ENCODE measurements at places on chromosomes 2 and 18.

DNA sequence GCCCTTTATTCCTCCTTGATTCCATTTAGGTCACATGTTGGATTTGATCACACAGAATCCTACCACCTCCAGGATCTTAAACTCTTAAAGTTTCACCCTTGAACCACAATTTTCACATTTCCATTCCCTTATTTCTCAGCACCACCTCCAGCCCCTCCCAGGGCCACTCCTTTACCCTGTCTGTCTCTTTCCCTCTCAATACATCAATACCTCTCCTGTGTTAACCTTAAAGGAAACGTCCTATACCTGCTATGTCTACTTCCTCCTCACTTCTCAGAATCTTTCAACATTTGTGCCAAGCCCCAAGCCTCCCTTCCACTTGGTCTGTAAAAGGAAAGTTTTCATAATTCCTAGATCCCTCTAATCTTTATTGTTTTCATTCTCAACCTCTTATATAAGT lies 158.8 kb downstream of the BAZ2B start:
- no peak for DNase-seq

- DNase-seq = no peak
Observed at GRCh38 chr18:59848002-59848401, 51.8 kb upstream of the PMAIP1 start.

GRCh38 chr2:167335541-167335992 lies 447.3 kb downstream of the XIRP2 start:
- DNase-seq = no peak

DNA sequence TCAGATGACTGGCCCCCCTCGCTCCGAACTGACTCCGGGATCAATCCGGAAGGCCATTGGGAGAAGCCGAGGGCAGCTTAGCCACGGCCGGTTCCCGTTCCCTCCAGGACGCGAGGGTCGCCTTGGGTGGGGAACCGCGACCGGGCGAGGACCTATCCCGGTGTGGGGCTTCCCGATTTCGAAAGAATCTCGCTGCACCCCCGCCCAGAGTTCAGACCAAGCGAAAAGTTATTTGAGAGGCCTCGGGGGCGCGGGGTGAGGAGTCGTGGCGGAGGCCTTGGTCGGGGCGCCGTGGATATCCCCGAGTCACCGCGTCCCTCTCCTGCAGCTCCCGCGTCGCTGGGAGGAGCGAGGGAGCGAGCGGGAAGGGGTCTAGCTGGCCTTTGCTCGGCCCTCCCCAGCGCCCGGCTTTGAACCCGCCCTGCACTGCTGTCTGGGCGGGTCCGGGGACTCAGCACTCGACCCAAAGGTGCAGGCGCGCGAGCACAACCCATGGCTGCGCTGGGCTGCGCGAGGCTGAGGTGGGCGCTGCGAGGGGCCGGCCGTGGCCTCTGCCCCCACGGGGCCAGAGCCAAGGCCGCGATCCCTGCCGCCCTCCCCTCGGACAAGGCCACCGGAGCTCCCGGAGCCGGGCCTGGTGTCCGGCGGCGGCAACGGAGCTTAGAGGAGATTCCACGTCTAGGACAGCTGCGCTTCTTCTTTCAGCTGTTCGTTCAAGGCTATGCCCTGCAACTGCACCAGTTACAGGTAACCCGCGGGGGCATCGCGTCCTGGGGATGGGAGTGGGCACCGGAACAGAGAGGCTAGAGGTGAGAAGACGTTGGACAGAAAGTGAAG lies at the start of gene CYP27A1:
Gene CYP27A1, plus strand, starts transcription at position 457 of the 837 bp plus-strand sequence. Its CDS starts 36 bp downstream, at position 493.
- DNase-seq = no peak

GRCh38 chr18:10100196-10100595 lies 186.4 kb downstream of the VAPA start:
- no peak for DNase-seq

- DNase-seq = no peak
Observed at GRCh38 chr2:118945881-118946280, 3.9 kb downstream of the MARCO start.

DNA sequence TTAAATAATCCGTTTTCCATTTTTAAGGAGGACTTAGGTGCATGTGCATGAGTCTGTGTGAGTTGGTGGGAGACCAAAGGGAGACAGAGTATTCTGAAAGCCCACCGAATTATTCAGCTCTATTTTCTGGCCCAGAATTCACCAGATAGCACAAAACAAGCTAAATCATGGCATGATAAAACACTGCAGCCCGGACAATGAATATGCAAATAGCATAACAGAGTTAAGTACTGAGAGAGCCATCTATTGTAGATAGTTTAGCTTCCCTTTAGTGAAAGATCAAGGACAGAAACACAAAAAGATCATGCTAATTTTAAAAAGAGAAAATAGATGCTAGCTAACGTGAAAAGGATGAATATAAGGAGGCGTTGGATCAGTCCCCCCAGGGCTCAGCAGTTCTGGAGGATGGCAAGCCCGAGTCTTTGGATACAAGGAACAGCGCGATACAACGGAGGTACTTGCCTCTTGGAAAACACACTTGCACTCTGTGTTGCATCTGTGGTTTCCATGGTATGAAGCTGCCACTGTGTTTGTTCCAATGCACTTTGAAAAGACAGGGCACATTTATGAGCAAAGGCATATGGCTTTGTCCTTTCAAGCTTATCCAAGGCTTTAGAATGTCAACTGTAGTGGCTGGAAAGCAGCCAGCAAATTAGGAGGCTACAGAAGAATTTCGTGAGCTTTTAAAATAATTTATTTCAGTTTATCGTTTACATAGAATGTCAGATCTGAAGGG lies 119.9 kb downstream of the LYPD1 start:
- DNase-seq = no peak

DNA sequence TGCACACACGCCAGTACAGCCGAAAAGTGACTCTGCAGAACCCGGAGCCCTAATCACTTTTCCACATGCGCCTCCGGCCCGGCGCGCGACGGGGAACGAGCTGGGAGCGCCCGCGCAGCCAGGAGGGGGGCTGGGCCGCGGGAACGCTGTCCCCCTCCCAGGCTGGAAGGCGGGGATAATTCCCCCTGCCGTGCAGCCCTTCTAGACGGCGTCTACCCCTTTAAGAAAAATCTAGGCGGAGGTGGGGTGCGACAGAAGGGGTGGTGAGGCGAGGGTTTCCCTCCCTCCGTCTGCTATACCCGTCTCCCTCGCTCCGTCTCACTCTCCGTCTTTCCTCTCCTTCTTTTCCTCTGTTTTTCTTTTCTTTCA lies 2.4 kb downstream of the CYP26B1 start:
- no peak for DNase-seq

GRCh38 chr18:11289248-11289647 lies 139.9 kb upstream of the PIEZO2 start:
- DNase-seq = no peak

DNA sequence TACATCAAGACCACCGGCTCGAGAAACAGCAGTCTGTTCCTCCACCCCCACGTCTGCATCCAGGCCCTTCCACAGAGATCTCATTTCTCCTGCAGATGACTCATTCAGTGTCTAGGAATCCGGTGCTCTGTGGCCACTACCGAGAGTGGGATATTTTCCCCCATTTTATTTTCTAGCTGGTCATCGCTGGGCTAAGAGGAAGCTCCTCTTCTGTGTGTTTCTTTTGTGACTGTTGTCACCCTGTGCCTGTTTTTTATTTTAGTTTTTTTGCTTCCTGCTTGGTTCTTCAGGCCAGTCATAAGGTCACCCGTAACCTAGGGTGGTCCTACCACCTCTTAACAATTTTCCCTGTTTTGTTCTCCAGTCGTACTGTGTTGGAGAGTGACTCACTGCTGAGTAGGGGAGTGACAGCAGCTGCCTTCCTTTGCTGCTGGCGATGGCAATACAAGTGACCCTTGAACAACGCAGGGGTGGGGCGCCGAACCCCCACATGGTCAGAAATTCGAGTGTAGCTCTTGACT lies 6.7 kb downstream of the RAMP1 start:
- DNase-seq = no peak

DNA sequence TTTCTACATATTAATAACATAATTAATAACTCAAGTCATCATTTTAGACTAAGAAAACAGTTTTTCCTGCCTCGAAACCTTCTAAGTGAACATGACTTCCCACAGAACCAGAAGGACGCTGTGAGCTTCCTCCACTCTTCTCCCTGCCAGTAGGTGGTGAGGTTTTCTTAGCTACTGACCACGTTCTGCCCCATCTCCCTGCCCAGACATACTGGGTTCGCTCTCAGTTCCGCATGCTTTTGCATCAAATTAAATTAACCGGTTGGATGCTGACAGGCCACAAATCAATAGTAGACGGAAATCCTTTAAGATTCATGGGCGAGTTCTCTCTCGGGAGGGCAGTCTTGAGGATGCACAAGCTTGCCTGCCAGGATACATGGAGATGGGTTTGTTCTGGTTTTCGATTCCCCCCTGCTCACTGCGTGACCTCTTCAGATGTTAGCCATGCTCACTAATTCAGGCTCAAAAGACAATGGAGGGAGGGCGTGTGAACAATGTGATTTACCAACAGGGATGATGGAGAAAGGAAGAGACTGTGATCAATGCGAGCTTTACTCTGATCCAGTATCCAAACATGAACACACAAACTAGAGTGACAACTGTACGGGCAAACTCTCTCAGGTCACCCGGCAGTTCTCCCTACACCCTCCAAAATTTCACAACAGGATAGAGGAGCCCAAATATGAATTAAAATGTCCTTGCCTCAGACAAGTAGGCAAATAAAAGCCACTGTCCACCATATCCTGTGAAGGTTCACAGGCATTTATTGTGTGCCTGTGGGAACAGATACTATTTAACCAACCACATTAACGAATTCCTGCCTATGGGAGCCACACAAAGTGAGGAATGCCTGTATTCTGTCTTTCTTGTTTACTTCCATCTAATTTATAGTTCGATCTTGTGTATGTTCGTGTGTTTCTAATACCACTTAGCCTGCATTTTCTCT lies 375.7 kb downstream of the EIPR1 start:
- DNase-seq = no peak

GRCh38 chr2:58434692-58435091 lies 193.6 kb upstream of the FANCL start:
- no peak for DNase-seq

GRCh38 chr2:10231551-10232085 lies 71.1 kb upstream of the HPCAL1 start:
- no peak for DNase-seq

GRCh38 chr18:69250305-69251151 lies 150.2 kb upstream of the DOK6 start:
- no peak for DNase-seq

GRCh38 chr18:23939896-23940295 lies 74.7 kb upstream of the TTC39C start:
- no peak for DNase-seq

DNA sequence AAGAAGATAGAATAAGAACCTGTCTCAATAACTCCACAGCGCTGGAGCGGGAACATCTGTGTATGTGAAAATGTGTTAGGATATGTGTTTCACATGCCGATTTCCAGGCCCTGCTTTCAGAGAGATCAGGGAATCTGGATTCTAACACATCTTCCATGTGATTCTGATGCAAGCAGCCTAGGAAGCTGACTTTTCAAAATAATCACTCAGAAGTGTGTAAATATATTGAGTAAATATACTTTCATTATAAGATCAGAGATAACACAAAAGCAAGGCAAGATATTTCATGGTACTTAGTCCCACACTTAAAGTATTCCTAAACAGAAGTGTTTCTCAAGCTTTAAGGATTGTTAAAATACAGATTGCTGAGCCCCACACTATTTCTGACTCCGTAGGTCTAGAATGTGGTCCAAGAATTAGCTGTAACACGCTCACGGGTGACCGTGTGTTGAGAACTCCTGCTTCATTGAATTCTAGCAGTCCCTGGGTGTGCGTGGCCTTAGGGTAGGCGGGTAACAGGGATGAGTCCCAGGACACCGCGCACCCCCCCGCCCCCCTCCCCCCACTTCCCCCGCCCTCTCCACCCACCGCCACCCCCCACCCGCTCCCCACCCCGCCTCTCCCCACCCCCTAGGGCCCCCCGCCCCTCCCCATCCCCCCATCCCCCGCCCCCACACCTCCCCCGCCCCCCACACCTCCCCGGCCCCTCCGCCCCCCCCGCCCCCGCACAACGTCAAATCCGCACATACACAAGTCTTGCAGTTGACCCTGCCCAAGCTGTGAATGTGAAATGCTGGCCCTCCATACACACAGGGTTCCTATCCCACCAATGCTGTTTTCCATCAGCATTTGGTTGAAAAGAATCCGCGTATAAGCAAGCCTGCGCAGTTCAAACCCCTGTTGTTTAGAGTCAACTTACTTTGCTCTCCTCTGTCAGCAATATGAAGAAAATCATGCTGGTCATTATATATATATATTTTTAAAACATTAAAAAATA lies 94.2 kb upstream of the SLC39A10 start:
- no peak for DNase-seq

GRCh38 chr2:189933911-189934399 lies 128.6 kb downstream of the MSTN start:
- no peak for DNase-seq

- DNase-seq = no peak
Observed at GRCh38 chr18:6718267-6718666, 11.2 kb upstream of the ARHGAP28 start.

- no peak for DNase-seq
Observed at GRCh38 chr2:27727257-27727656, 44.3 kb upstream of the MRPL33 start.

GRCh38 chr18:64678048-64678447 lies 529.2 kb upstream of the LINC00305 start:
- DNase-seq = no peak

DNA sequence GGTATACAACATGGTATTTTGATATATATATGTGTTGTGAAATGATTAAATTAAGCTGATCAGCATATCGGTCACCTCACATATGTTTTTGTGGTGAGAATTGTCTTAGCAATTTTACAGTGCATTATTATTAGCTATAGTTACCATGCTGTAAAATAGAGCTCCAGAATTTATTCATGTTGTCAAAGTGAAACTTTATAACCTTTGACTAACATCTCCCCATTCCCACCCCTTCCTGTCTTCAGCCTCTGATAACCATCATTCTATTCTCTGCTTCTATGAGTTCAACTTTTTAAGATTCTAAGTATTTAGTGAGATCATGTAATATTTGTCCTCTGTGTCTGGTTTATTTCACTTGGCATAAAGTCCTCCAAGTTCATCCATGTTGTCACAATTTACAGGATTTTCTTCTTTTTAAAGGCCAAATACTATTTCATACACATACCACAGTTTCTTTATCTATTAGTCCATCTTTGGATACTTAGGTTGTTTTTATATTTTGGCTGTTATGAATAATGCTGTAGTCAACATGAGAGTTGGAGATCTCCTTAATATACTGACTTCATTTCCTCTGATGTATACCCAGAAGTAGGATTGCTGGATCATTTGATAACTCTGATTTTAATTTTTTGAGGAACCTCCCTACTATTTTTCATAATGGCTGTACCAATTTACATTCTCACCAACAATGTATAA lies 30.3 kb downstream of the NCOA1 start:
- DNase-seq = no peak

DNA sequence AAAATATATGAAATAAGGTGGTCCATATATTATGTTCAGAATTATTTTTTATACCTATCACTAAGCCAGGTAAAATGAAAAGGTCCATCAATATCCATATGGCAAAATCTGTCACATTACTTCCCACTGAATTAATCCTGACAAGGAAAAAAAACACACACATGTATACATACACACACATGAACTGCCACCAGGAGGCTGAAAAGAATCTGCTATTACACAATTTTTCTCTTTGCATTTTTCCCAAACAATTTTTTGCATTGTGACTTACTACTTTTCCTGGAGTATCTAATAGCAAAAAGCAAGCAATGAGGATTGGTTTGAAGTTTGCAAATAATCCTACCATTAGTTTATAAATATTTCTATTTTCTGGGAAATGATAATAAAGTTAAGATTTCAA lies 128.2 kb upstream of the CD226 start:
- DNase-seq = no peak
